ENCODE measurements at places on chromosomes 4 and X.

DNA sequence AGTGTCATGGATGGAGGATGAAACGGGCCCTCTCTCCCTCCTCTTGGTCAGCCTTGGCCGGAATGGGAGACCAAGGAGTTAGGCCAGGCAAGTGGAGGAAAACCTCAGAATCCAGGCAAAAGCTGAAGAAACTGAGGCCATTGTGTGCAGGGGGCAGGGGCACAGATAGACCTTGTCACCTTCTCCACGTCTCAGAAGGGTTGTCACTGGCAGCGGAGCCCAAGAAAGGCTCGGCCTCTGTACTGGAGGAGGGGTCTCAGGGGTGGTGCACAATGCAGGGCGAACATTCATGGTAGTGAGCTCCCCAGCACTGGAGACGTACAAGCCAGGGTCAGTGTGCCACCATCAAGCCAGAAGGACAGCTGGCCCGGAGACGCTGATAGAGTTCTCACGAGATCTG is 139.5 kb downstream of the CPZ start:
- DNase-seq, result no peak

GRCh38 chr4:48904541-48905142 is 1.9 kb downstream of the OCIAD2 start:
- no peak for DNase-seq

DNA sequence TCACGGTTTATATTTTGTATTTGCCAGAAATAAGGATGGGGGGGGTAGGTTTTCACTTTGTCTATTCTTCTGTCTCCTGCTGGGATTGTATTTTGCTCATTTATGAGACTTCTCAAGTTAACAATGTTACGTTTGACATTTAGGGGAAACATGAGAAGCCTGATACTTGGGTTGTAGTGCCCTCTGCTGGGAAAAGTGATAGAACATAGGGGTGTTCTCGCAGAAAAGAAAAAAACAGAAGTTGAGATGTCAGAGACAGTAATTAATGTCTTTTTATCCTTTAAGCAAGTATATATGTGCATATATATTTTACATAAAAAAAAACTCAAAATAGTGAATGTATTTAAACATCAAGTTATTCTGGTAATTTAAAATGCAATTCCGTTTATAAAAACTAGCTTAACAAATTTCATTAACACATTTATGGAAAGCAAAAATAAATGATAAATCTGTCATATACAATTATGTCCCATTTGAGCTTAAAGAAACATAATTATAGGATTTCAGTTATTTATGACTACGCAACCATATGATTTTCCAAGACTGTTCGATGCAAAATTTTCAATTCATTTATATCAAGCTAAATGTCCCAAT is 46.0 kb upstream of the TMPRSS11F start:
- no peak for DNase-seq

GRCh38 chr4:76606645-76607265 is 171.7 kb downstream of the SHROOM3 start:
- DNase-seq, result no peak

- DNase-seq, result peak; percentile 25
Measured at GRCh38 chr4:99816545-99817308, at the start of gene DAPP1. Gene DAPP1, plus strand, starts transcription at chr4:99816827. Its CDS starts 87 bp downstream, at chr4:99816914.

- no peak for DNase-seq
Measured at GRCh38 chr4:140049849-140050637, 103.9 kb downstream of the MAML3 start.

DNA sequence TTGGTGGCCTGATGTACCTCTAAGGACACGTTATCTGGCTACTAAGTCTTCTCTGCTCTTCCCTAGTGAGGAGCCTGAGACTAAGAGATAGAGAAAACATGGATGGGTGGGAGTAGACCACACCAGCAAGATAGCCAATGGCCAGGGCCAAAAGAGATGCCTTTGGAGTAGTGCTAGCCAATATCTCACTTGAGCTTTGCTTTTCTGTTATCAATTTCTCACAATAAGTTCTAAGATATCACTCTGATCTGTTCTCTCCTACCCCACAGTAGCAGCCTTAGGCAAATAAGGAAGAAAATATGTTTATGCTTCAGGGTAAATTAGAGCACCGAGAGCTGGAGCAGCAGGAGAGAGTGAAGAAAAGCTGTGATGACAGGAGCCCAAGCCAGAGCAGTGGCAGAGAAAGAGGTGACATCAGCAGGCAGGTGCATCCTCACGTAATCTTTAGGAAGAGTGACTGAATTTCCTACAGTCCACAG is 343.9 kb upstream of the NOCT start:
- no peak for DNase-seq

DNA sequence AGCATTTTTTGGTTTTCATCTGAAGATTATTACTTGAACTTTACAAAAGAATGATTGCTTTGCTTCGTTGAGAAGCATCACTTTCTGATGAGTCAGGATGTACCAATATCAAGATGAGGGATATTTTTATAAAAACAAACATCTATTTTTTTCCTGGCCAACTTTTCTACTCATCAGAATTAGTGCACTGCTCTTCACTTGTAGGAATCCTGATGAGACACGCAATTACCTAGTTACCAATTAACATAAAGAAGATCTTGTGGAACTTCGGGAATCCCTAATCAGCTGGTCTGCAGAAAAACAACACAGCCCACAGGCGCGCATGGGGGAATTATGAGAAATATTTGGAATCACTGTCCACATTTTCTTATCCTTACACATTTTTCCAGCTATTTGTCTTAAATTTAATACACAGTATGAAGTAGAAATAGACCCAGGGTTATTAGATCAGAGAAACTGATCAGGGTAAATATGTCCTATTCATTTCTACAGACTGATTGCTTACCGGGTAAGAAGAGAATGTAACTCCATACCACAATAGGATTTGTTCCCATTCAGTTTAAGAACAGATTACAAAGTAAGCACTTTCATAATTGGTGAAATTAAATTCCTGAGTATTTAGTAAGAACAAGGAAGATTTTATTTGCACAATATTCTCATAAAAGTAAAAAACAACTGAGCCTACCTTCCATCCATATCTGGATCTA is 50.9 kb downstream of the MFAP3L start:
- DNase-seq, result no peak

GRCh38 chr4:139191373-139191772 is 14.4 kb upstream of the ELF2 start:
- DNase-seq, result no peak

- DNase-seq, result no peak
Measured at GRCh38 chr4:101782546-101782945, 8.0 kb upstream of the BANK1 start.

DNA sequence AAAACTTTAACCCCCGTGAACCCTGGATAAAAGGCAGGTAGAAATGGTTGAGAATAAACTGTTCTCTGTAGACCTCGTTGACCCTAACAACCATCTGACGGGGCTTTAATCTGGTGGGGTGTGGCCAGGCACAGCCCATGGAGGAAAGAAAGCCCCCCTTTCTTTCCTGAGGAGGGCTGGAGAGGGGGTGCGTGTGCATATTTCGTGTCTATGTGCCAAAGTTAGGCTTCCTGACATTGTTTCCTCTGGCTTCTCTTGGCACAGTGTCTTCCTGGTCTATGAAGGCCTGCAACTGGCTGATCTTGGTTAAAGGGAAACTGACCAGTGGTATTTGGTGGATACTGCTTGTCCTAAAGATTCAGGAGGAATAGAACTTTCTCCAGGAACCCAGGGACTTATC is 97.1 kb downstream of the MGST2 start:
- DNase-seq, result no peak

GRCh38 chrX:39577206-39577984 is 520.4 kb downstream of the BCOR start:
- no peak for DNase-seq

GRCh38 chrX:6683353-6683752 is 148.4 kb upstream of the VCX3A start:
- no peak for DNase-seq

DNA sequence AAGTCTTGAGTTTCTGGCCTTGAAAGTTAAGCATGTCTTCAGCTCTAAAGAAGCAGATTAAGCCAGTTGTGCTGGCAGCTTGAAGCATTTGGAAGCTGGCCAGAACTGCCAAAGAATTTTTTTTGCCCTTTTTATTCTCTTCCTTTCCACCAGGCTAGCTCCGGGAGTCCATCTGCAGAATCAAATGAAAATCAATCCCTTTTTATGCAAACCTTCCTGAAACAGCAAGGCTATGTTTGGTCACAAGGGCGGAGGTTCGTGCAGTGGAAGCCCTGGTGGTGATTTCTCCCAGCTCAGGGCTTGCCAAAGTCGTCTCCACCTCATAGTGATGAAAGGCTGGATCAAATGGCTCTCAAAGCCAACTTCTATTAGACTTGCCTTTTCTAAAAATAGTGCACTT is 21.6 kb upstream of the C4orf54 start:
- DNase-seq, result no peak

DNA sequence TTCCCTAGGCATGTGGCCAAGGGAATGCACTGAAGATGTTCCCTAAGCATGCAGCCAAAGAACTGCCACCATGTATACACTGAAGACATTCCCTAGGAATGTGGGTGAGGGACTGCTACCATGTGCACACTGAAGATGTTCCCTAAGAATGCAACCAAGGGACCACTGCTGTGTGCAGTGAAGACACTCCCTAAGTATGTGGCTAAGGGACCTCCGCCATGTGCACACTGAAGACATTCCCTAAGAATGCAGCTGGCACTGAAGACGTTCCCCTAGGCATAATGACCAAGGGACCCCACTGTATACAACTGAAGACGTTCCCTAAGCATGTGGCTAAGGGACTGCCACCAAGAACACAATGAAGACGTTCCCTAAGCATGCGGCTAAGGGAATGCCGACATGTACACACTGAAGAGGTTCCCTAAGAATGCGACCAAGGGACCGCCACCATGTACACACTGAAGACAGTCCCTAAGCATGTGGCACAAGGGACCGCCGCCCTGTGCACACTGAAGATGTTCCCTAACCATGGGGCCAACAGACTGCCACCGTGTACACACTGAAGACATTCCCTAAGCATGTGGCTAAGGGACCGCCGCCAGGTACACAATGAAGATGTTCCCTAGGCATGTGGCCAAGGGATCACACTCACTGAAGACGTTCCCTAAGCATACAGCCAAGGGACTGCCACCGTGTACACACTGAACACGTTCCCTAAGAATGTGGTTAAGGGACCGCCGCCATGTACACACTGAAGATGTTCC is 25.6 kb downstream of the DHRSX start:
- DNase-seq, result no peak

DNA sequence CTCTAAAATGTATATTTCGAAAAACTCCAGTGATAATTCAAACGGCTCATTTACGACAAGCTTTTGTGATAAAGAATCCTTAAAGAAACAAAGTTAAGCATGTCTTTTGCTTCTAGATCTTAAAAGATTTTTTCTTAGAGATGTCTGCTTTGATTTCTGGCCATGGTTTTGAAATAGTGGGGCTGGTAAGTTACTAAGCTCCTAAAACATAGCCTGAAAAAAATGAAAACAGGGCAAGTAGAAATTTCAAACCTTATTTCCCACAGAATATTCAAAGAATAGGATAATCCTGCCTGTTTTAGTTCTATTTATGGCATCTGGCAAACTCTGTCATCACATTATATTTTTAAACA is 318.3 kb downstream of the ARHGAP24 start:
- no peak for DNase-seq

GRCh38 chr4:145047151-145047550 is 50.8 kb downstream of the ANAPC10 start:
- no peak for DNase-seq

GRCh38 chr4:99845708-99846469 is 29.3 kb downstream of the DAPP1 start:
- no peak for DNase-seq

GRCh38 chrX:13142891-13143290 is 98.5 kb upstream of the FAM9C start:
- no peak for DNase-seq

DNA sequence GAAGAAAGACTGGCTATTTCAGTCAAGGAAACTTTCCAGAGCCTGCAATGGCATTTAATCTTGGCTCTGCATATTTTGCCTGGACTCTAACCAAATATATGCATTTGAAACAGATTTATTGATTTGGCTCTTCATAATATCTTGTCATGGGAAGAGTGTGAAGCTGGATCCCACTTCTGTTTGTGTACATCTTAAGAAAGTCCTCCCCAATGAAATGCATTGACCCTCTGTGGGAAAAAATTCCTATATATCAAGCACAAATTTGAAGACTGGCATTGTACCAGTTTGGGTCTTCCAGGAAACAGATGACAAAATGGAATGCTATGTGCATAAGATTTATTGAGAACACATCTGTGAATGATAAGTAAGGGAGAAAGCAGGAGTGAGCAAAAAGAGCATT is 897.3 kb upstream of the TENM3 start:
- DNase-seq, result no peak

All from GM12891 (cell line).